ENCODE measurements at places on chromosomes 16 and 17.
A peak's percentile ranks its signal among the peaks of the same experiment; 100 is the strongest.

DNA sequence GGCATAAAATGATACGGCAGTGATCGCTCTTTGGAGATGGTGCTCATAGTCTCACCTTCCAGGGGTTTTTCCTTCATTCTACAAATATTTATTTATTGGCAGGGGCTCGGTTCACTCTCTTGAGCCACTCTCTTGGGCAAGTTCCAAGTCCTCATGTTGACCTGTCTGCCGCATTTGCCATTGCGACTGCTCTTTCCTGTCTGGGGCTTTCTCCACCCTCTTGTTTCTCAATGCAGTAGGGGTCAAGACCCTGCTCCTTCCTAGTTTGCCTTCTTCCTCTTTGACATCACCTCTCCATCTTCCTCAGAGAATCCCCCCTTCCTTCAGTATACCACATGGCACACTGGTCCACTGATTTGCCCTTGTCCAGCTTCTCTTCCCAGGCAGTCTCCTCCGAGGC, 21.9 kb upstream of the LRRC75A start:
- no peak for DNase-seq

DNA sequence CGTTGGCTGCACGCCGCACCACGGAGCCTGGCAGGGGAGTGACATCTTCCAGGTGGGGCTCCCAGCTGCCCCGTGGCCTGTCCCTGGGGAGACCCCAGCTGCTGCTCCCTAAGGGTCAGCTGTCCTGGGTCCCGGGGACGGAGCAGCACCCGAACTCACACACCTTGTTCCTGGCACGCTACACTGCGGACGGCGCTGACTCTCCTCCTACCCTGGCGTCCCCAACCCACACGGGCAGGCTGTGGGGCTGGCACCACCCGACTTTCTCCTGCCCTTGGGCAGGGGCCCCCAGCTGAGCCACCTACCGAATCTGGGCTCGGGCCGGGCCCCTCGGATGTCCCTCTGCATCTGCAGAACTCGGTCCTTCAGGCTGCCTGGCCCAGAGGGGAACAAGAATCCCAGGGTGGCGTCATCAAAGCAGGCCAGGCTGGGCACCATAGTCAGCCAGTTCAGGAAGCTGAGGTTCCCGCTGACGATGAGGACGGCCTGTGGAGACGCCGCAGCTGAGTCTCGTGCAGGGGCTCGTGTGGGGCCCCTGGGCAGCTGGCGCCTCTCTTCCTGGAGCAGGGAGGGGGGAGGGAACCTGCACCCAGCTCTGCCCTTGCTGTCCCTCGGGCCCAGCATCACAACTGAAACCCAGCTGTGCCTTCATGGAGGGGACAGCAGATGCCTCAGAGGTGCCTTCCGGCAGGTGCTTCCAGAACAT, 70.5 kb upstream of the GNG13 start:
- DNase-seq = no peak

GRCh38 chr17:78985395-78985794, 5.7 kb upstream of the LGALS3BP start:
- DNase-seq = no peak

GRCh38 chr17:63399856-63400255, 46.2 kb downstream of the CYB561 start:
- DNase-seq = no peak

GRCh38 chr16:67999985-68000384, 701 bp upstream of the DPEP2 start:
- DNase-seq = no peak

- DNase-seq = no peak
Measured at GRCh38 chr17:53996890-53997289, 174.2 kb downstream of the KIF2B start.

GRCh38 chr16:66267292-66268014, 99.0 kb upstream of the CDH5 start:
- no peak for DNase-seq

DNA sequence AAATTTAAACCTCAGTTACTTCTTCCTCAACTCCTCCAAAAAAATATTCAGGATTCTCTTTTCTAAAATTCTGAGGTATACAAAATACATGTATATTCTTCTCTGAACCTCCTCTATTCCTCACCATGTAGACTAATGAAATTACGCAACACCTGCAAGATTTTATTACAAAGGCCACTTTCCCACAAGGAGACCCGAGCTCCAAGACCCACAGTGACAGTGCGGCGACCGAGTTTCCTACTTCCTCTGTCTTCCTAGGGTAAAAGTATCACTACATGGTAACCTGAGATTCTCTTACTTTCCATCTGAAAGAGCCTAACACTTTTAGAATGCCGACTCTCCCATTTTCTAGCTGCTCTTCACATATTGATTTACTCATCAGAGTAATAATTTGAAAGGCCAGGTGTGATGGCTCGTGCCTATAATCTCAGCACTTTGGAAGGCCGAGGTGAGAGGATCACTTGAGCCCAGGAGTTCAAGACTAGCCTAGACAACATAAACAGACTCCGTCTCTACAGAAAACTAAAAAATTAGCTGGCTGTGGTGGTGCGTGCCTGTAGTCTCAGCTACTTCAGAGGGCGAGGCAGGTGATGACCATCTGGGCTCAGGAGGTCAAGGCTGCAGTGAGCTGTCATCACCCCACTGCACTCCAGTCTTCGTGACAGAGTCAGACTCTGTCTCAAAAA, 35.7 kb downstream of the CYTH1 start:
- no peak for DNase-seq

- no peak for DNase-seq
Measured at GRCh38 chr17:12634789-12635414, 30.8 kb upstream of the MYOCD start.

GRCh38 chr17:40612599-40613244, 34.9 kb downstream of the SMARCE1 start:
- DNase-seq = no peak

- no peak for DNase-seq
Measured at GRCh38 chr16:87134628-87134995, 182.6 kb downstream of the C16orf95 start.

- DNase-seq = no peak
Measured at GRCh38 chr16:31168848-31169247, 11.1 kb upstream of the FUS start.

- DNase-seq = no peak
Measured at GRCh38 chr17:73203788-73204479, 11.1 kb downstream of the COG1 start.

DNA sequence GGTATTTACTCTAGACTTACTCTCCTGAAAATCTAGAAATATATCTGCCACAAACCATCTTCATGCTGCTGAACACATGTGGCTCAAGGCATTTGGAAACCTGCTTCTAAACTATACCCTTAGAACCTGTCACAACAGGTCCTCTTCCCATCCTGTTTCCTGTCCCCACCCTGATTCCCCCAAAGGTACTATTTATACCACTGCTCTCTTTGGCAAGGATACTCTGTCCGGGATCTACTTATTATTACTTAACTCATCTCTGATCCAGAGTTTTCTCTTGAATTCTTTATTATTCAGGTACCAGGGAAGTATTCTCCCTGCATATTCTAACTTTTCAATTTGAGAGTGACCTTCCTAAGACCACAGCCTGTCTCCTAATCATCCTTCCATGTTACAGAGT, 33.4 kb downstream of the TRAF4 start:
- DNase-seq = no peak

- no peak for DNase-seq
Measured at GRCh38 chr17:50979524-50979927, 113.4 kb upstream of the TOB1 start.

DNA sequence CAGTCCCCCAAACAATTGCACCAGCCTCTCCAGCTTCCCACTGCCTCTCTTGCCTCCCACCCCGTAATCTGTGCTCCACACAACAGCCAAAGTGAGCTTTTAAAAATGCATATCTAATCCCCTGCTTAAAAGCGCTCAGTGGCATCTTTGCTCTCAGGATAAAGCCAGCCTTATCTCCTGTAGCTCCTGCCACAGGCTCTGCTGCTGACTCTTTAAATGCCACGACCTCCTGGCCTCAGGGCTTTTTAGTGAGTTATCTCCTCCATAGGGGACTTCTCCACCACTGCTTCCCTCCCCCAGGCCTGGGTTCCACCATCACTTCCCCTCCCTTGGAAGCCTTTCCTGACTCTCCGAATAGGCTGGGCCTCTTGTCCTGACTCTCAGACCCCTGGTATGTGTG, 98.6 kb downstream of the GNAO1 start:
- no peak for DNase-seq

GRCh38 chr17:48571024-48571818, 6.9 kb downstream of the HOXB4 start:
- no peak for DNase-seq

- no peak for DNase-seq
Measured at GRCh38 chr16:13480801-13481200, 439.2 kb upstream of the ERCC4 start.

DNA sequence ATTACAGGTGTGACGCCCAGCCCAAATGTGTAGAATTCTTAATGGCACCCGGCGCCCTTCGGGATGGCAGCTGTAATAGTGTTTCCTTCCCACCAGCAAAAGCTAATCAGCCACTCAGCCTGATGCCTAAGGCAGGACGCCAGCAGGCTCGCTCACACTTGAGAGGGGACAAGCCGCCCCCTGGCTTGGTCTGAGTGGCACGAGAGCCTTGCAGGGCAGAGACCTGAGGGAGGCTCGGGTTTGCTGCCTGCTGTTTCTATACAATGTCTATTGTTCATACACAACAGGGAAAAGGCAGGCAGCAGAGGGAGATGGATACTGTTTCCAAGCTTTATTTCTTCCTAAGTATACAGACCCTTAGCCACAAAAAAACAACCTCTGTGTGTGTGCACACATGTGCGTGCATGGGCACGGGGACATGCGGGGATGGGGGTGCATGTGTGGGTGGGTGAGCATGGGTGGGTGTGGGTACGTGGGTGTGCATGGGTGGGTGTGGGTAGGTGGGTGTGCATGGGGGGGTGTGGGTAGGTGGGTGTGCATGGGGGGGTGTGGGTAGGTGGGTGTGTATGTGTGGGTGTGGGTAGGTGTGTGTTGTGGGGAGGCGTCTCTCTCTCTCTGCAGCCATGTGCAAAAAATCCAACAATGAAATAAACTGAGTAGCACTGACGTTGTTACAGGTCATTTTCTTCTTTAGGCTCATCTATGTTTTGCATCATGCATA, 10.0 kb downstream of the SLC38A8 start:
- no peak for DNase-seq

DNA sequence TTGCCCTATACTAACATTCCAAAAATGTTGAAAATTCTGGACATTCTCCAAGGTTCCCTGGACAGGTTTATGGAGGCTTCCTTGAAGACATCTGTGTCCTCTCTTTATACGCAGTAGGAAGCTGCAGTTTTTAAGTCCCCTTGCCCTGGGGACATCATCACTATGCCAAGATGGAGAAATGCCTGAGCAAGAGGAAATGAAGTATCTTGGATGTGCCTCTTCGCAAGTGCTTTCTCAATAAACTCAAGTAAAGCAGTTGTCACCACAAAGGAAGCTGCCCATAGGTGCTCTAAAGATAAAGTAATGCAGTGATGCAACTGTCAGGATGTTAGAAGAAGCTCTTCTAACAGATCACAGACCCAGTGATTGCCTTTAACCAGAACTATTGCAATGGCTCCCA, 71.0 kb downstream of the CDYL2 start:
- no peak for DNase-seq

- DNase-seq = no peak
Measured at GRCh38 chr17:80971704-80972304, 19.8 kb upstream of the CHMP6 start.

DNA sequence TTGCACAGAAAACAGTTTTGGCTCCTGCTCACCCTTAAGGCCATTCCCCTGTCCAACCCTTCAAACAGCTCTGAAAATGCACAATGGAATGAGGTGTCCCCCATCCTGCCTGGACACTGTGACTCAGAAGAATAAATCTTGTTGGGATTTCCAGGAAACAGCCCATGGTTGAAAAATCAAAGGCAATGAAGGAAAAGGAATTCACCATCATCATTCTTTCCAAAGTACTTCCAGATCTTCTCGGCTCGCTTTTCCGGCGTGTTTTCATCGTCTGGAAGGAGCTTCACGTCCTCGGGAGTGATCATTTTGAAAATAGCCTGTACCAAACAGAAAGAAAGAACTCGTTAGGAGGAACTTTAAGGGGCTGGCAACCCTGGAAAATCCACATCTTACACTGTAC, 4.3 kb downstream of the RCVRN start:
- no peak for DNase-seq

GRCh38 chr17:42276359-42276608, at the start of gene STAT5B:
TSS of gene STAT5B (minus strand) at chr17:42276391. CDS start at chr17:42232127, 44,264 bp downstream.
- DNase-seq = peak; percentile 88

- DNase-seq = no peak
Measured at GRCh38 chr16:48602356-48603014, 7.5 kb downstream of the N4BP1 start.

GRCh38 chr16:6678586-6678985, 654.1 kb upstream of the RBFOX1 start:
- no peak for DNase-seq

GRCh38 chr17:20092261-20092867, 83.2 kb downstream of the SPECC1 start:
- no peak for DNase-seq

DNA sequence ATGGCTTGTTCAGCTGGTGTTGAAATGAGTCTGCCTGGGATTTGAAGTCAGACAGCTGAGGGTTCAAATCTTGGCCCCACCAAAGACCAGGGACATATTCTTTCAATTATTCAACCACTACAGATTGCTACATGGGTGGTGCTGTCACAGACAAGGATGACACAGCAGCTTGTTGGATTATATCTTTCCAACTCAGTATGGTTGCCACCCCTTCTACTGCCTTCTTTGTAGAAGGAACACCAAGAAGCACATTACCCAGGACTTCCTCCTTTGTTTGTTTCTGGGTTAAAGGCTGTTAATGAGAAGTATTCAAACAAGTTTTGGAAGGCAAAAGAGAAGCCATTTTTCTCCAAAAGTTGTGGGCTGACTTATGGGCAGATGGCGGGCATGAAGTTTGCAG, 78.6 kb downstream of the COPRS start:
- DNase-seq = no peak

DNA sequence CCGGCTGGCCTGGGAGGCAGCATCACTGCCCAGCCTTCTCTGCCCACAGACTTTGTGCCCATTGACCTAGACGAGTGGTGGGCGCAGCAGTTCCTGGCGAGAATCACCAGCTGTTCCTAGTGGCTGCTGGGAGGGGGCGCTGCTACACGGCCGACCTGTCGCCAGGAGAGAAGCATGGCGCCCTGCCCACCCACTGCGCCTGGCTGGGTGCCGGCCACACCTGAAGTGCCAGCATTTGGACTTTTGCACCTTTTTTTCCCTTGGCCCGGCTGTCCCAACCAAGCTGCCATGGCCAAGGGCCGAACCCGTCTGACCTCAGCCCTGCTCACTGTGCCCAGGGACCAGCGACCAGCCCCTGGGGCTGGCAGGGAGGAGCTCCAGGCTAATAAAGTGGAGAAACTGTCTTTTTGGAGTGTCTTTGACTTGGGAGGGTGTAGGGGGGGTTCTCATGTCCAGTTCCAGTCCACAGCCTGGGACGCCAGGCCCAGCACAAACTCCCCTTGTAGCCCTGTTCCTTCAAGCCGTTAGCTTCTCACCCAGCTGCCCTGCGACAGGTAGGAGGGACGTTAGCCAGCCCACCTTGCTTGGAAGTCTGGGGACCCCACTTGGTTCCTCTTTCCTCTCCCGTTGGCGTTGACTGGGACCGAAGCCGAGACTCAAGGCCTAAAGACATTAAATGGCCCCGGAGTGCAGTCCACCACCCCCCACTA, 939 bp upstream of the WDR90 start:
- no peak for DNase-seq

GRCh38 chr17:80005360-80006338, 30.0 kb downstream of the TBC1D16 start:
- DNase-seq = peak; percentile 93

Data from hepatic stellate cell (primary cell).